ENCODE measurements at places on chromosomes 16 and 17.

GRCh38 chr16:56373003-56373402 lies 52.3 kb downstream of the AMFR start:
- no peak for DNase-seq

- no peak for DNase-seq
Measured at GRCh38 chr16:89002851-89003830, 26.1 kb upstream of the CBFA2T3 start.

DNA sequence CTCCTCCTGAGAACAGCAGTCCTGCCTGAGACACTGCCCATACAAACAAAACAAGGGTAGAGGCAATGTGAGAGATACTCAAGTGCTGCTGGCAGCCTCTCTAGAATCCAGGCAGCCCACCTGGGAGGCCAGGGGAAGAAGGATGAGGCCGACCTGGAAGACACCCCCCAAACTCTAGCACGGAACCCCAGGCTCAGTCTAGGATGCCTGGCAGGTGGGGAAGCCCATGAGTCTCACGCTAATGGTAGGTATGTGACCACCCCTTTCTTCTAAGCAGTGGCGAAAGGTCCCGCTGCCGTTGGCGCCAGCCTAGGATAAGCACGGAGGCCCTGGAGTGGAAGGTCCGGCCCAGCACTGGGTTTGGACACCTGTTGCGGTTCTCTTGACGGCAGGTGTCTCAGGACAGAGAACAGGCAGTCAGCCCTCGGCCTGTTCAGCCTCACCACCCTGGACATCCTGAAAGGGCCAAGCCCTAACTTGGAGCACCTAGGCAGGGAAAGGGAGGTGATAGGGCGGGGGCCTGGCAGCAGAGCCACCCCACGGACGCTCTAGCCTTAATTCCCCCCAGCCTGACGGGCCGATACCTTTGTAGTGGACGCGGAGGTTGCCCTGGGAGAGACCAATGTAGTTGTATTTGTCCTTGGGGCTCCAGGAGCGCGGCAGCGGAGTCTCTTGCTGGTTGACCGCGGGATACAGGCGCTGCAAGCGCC lies 487 bp downstream of the RANBP10 start:
- no peak for DNase-seq

- no peak for DNase-seq
Measured at GRCh38 chr17:58504826-58505351, 9.5 kb downstream of the MTMR4 start.

DNA sequence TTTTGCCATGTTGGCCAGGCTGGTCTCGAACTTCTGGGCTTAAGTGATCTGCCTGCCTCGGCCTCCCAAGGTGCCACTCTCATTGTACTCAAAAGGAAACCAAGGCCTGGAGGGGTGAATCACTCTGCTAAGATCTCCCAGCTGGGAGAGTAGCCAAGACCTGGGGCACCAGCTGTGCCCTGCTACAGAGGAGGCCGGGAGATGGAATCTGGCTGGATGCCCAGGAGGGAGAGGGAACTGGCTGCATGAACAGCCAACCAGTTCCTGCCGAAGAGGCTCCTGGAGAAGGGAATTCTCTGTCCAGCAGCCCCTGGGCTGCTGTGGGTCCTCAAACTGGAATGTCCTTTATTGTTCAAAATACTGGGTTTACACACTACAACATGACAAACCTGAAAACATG lies 238.7 kb upstream of the CIBAR2 start:
- DNase-seq: no peak

GRCh38 chr16:9212621-9213020 lies 121.2 kb downstream of the HAPSTR1 start:
- DNase-seq: no peak

- peak; percentile 41 for DNase-seq
Measured at GRCh38 chr16:29811896-29812665, at the start of gene PRRT2. PRRT2 (plus strand) TSS chr16:29812193; CDS start chr16:29813055, 862 bp downstream.

GRCh38 chr17:71085238-71086033 lies 916.1 kb downstream of the KCNJ2 start:
- no peak for DNase-seq

DNA sequence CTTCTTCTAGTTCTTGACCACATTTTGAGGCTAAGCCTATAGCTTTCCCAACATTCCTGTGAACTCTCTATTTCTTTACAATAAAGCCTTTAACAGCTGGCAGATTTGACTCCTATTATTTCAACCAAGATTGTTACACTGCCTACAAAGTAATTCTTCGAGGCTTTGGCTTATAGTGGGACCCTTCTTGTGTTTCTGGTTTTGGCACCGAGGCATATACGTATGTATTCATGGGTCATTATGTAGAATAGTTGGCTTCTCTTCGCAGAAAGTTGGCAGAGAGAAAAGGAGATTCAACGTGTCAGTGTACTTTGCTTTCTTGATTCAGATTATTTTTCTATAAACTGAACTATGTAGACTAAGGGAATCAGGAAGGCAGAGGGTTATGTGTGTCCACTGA lies 102.2 kb downstream of the ABCA8 start:
- no peak for DNase-seq

- no peak for DNase-seq
Measured at GRCh38 chr16:84909476-84910085, 89.8 kb downstream of the CRISPLD2 start.

DNA sequence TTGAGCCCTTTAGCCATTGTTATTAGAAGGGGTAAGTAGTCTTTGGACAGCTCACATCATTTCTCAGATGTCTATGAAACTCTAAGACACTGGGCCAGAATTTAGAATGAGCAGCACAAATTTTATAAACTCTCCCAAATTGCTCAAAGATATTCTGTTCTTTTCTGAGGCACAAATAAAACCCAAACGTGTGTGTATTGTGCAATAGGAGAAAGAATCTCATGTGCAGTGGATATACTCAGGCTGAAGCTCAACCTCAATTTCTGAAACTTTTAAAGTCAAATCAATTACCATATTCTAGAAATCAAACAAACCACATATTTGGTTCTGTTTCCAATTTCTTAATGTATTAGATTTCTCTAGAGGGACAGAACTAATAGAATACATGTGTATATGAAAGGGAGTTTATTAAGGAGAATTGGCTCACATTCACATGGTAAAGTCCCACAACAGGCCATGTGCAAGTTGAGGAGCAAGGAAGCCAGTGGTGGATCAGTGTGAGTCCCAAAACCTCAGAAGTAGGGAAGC lies 403.6 kb downstream of the RBFOX1 start:
- no peak for DNase-seq

- no peak for DNase-seq
Measured at GRCh38 chr17:33192951-33193911, 99.9 kb downstream of the ASIC2 start.

DNA sequence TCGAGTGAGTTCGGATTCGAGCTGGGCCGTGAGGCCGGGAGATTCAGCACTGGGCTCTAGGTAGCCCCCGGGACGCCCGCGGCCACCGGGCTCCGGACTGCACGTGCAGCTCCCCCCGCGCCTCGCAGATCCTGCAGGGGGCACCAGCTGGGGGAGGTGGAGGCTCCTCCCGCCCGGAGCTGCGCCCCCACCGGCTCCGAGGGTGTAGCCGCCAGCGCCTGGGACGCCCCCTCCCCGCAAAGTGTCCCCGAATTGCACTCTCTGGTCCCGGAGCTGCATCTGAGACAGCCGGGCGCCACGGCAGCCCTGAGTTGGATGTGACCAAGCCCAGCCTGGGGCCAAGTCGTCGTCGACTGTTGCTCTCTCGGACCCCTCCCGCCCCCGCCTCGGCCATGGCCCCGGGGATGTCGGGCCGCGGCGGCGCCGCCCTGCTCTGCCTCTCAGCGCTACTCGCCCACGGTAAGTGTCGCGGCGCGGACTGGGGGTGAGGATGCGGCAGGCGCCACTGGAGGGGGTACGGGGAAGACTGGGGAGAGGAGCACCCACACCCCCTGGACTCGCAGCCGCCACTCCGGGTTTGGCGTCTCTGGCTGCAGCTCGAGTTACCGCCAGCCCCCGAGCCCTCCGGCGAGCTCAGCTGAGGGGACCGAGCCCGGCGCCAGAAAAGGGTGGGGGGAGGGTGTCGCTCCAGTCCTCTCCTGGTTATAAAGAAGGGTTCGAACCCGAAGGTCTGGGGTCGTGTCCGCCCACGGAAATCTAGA lies 1.5 kb downstream of the TMEM132E start:
- no peak for DNase-seq
